ENCODE measurements at places on chromosomes 7 and 10.

- no peaks in the 10 kb centered on the region for H3K27me3 ChIP-seq
- no peaks in the 10 kb centered on the region for H3K4me1 ChIP-seq
- H3K27ac ChIP-seq, result no peak overlapping the region
- no peak overlapping the region for H3K4me3 ChIP-seq
These were observed 144.2 kb downstream of the MDFIC start for GRCh38 chr7:115066050-115066449.

DNA sequence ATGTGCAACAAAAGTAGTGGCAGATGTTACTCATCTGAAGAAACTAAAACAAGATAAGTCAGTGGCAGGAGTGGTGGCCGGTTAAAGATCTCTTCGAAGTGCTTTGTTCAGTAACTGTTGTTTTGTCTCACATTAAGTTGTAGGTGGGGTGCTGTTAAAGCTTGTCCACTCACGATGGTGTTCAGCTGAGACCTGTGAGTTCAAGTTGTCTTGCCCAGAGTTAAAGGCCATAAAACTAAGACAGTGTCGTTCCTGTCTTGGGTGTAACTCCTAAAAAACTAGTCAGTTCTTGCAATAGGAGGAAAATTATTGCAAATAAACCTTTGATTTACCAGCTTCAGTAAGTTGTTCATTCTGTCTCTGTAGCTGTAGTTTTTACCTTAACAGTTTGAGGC lies 857 bp upstream of the FOXP2 start:
- H3K4me1 ChIP-seq, result no peaks in the 10 kb centered on the region
- no peak overlapping the region for H3K27ac ChIP-seq
- H3K36me3 ChIP-seq, result no peaks in the 10 kb centered on the region
- no peak overlapping the region for H3K4me3 ChIP-seq
- DNase-seq, result no peak

DNA sequence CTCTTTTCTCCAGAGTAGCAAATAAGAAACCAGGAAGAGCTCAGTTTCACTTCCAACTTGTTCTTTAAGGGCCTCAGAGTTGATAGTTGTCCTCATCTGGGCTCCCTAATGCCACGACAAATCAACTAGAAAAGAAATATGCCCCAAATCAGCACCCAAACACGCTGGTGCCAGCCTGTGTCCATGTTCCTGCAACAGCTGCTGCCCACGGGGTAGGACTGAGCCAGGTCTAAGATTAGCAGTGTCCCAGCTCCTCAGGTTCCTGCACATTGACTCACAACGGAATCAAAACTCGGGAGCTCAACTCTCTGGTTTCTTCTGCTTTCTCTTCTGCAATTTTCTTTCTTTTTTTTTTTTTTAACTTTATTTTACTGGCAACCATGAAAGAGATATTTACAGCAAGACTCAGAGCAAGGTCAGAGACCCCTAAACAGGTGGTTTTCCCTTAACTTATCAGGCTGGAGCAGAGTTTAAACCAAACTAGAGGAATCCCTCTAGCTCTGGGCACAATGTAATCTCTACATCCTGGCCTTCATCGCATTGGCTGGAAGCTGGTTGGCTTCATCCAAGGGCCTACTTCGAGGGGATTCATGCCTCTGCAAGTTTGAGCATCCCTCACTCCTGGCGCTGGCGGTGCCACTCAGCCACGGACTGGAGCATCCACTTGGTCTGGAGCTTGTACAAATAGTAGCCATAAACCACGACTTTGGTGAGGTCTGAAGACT lies 126.1 kb downstream of the PFKFB3 start:
- H3K27ac ChIP-seq, result no peak overlapping the region
- H3K27me3 ChIP-seq, result no peaks in the 10 kb centered on the region
- H3K4me1 ChIP-seq, result no peaks in the 10 kb centered on the region
- no peak overlapping the region for H3K4me3 ChIP-seq
- peaks cover 9% of the 10 kb centered on the region for H3K36me3 ChIP-seq
- no peak for DNase-seq

DNA sequence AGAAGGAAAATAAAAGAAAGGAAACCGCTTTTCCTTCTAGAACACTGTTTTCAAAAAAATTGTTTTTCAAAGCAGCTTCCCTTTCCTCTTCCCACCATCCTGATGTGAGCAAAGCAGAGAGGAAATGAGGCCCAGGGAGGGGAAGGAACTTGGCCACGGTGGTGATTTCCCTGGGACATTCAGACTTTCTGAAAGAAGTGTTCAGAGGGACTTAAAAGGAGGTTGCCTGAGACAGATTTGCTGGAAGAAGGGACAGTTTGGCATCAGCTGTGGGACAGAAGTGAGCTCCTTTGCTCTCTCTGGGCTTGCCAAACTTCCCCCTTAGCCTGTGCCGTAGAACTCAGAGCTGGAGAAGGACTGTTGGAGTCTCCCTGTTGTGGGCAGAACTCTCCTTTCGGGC lies 30.3 kb downstream of the ADCYAP1R1 start:
- H3K36me3 ChIP-seq, result no peaks in the 10 kb centered on the region
- no peak overlapping the region for H3K4me3 ChIP-seq
- no peak for DNase-seq
- H3K27me3 ChIP-seq, result peaks cover 15% of the 10 kb centered on the region

GRCh38 chr10:61635471-61635870 lies 27.3 kb upstream of the CABCOCO1 start:
- H3K27ac ChIP-seq, result no peak overlapping the region
- H3K36me3 ChIP-seq, result no peaks in the 10 kb centered on the region
- DNase-seq, result no peak
- H3K4me3 ChIP-seq, result no peak overlapping the region

DNA sequence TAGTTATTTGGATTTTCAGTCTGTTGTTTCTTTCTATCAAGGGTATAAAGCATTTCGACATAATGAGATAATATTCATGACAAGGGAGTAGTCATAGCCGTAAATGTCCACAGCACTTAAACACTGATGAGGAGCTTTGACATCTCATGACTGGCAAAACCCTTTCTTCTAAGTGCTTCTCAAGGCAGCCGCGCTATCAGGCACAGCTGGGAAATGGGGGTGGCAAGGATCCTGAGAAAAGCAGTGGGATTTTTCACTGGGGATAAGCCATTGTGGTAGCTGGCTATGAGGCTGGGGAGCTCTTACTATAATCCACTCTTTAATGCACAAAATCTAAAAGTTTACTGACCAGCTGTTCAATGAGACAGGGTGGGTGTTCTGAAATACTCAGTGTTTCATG lies 493.2 kb upstream of the KLF6 start:
- no peak overlapping the region for H3K27ac ChIP-seq
- H3K4me3 ChIP-seq, result no peak overlapping the region
- H3K27me3 ChIP-seq, result no peaks in the 10 kb centered on the region

DNA sequence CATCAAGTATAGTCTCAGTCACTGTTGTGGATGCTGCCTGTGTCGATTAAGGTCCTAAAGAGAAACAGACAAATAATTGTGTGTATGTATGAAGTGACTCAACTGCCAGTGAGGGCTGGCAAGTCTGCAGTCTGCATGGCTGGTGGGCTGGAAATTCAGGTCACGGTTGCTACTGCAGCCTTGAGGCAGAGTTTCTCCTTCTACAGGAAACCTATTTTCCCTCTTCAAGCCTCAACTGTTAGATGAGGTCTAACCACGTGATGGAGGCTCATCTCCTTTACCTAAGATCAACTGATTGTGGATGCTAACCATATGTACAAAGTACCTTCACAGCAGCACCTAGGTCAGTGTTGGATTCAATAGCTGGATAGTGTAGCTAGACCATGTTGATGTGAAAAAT lies 29.9 kb downstream of the MBL2 start:
- H3K4me3 ChIP-seq, result no peak overlapping the region
- no peaks in the 10 kb centered on the region for H3K4me1 ChIP-seq
- no peak overlapping the region for H3K27ac ChIP-seq
- no peaks in the 10 kb centered on the region for H3K36me3 ChIP-seq
- no peaks in the 10 kb centered on the region for H3K27me3 ChIP-seq

DNA sequence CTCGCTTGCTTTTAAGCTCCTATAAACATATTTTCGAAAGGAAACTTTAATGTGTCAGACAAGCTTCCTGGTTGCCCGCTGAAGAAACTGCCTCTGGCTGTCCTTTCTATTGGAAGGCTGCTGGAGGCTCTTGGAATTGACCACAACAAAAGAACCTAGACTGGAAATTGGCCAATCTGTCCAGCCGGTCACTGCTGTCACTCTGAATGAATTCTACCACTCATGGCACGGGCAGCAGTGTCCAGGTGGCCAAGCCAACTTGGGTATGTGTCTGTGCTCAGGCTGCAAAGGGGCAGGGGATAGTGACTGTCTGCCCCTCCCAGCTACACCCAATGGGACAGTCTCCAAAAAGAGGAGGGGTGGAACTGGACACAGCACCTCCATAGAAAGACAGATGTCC lies 57.6 kb downstream of the CDH23 start:
- H3K36me3 ChIP-seq, result no peaks in the 10 kb centered on the region
- no peak for DNase-seq
- H3K4me1 ChIP-seq, result no peaks in the 10 kb centered on the region
- H3K27ac ChIP-seq, result no peak overlapping the region
- peaks cover 2% of the 10 kb centered on the region for H3K27me3 ChIP-seq

- no peak overlapping the region for H3K27ac ChIP-seq
- peaks cover 12% of the 10 kb centered on the region for H3K27me3 ChIP-seq
- no peak for DNase-seq
- H3K4me1 ChIP-seq, result no peaks in the 10 kb centered on the region
- no peak overlapping the region for H3K4me3 ChIP-seq
These were observed 397.8 kb upstream of the NRP1 start for GRCh38 chr10:33732161-33732680.

- peak overlapping the region; percentile 90 for H3K27ac ChIP-seq
- H3K36me3 ChIP-seq, result no peaks in the 10 kb centered on the region
- H3K27me3 ChIP-seq, result peaks cover 18% of the 10 kb centered on the region
- DNase-seq, result peak; percentile 35
- peak overlapping the region; percentile 81 for H3K4me3 ChIP-seq
- peaks cover 34% of the 10 kb centered on the region for H3K4me1 ChIP-seq
These were observed 183.7 kb upstream of the ANK3 start for GRCh38 chr10:60573336-60573735.

GRCh38 chr10:121751191-121751760 lies 153.0 kb upstream of the FGFR2 start:
- H3K4me3 ChIP-seq, result no peak overlapping the region
- H3K36me3 ChIP-seq, result peaks cover 22% of the 10 kb centered on the region
- H3K27ac ChIP-seq, result no peak overlapping the region
- no peak for DNase-seq
- peaks cover 20% of the 10 kb centered on the region for H3K4me1 ChIP-seq
- H3K27me3 ChIP-seq, result no peaks in the 10 kb centered on the region

DNA sequence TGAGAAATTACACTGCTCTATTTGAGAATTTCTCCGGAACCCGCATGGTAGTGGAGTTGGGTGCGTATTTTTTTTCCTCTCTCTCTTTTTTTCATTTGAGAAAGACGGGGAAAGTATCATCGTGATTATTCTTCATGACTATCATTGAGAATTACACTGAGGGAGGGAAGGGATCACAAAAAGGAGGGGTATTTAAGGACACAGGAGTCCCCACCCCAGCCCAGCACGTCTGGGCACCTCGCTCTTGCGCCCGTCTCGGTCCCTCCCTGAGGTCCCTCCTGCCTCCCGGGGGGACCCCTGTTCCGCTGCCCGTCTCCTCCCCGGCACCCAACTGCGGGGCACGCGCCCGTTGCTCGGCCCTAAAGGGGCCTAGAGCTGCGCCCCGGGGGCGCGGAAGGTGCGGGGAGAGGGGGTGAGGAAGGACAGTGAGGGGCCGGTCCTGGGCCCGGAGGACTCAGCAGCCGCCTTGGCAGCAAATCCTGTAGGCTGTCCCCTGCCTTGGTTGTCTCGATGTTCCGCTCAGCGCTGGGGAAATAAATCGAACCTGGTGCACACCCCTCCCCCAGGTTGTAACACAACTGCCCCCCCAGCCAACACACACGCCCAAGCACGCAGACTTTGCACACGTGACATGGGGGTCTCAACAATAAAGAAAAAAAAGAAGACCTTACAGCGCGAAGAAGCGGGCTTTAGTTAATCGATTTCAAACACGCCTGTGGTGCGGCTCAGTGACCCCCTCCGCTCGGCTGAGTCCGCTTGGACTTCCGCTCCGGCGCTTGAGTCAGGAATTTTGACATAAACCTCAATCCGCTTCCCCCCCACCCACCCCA lies 18.6 kb upstream of the GATA3 start:
- H3K36me3 ChIP-seq, result peaks cover 4% of the 10 kb centered on the region
- H3K27ac ChIP-seq, result peak overlapping the region; percentile 23
- H3K27me3 ChIP-seq, result peaks cover 78% of the 10 kb centered on the region
- peak overlapping the region; percentile 55 for H3K4me3 ChIP-seq

DNA sequence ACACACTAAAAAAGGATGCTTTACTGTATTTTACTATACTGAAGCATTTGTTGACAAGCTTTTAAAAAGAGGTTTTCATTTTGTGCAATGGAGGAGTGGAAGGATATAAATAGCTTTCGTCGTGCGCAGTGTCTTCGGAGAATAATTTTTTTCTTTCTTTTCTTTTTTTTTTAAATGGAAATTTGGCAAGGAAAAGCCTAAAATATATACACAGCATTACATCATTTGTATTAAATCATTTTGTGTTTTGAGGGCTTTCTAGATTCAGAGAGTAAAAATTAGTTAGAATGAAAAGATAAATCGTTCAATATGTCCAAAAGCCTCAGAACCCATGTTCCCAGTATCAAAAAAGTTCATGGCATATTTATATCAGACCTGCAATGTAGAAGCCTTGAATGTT lies 150.2 kb upstream of the FERD3L start:
- H3K27me3 ChIP-seq, result no peaks in the 10 kb centered on the region
- DNase-seq, result no peak
- no peaks in the 10 kb centered on the region for H3K4me1 ChIP-seq
- H3K36me3 ChIP-seq, result no peaks in the 10 kb centered on the region
- no peak overlapping the region for H3K4me3 ChIP-seq
- H3K27ac ChIP-seq, result no peak overlapping the region

GRCh38 chr7:114934086-114934485 lies 12.2 kb downstream of the MDFIC start:
- H3K36me3 ChIP-seq, result peaks cover 21% of the 10 kb centered on the region
- H3K27me3 ChIP-seq, result no peaks in the 10 kb centered on the region
- peaks cover 46% of the 10 kb centered on the region for H3K4me1 ChIP-seq
- H3K27ac ChIP-seq, result no peak overlapping the region

DNA sequence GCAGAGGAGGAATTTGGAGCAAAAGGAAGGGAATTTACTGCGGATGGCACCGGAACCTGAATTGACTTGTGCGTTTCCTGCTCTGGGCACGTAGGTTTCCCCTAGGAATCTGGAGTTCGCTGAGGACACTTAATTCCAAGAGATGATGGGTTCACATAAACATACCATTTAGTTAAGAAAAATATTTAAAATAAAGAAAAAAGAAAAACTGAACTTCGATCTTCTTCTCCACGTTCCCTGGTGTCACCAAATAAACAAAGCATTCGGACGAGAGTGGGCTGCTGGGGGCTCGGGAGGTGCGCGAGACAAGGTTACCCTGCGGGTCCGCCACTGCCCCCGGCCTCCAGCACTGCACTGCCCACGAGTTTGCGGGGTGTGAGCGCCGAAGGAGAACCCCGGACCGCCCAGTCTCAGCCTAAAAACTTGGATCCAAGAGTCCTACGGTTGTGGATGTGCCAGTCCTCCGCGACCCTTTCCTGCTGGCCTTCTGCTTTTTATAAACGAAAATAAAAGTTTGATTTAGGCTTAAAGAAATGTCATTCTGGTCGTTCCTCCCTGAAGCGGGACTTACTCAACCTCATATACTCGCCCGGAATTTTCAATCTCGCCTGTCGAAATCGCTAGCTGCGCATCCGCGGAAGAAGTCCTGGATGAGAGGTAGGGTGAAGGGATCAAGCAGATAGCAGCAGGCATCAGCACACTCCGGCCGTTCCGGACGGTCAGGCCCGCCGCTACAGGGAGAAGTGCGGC lies 30.3 kb downstream of the SKIDA1 start:
- H3K36me3 ChIP-seq, result no peaks in the 10 kb centered on the region
- peaks cover 15% of the 10 kb centered on the region for H3K4me1 ChIP-seq
- H3K4me3 ChIP-seq, result peak overlapping the region; percentile 80
- DNase-seq, result no peak
- H3K27ac ChIP-seq, result peak overlapping the region; percentile 39

GRCh38 chr7:108529341-108529740 lies 3.4 kb upstream of the PNPLA8 start:
- H3K4me3 ChIP-seq, result no peak overlapping the region
- DNase-seq, result no peak
- peaks cover 25% of the 10 kb centered on the region for H3K4me1 ChIP-seq
- peaks cover 2% of the 10 kb centered on the region for H3K27me3 ChIP-seq
- H3K36me3 ChIP-seq, result peaks cover 4% of the 10 kb centered on the region
- H3K27ac ChIP-seq, result no peak overlapping the region

Measured in activated naive CD8-positive, alpha-beta T cell treated with anti-CD3 and anti-CD28 coated beads, Interleukin-2, amount 50 U/mL, for 24 hours (primary cell).